ENCODE measurements at places on chromosomes 1 and 21. TPM values are rescaled to one million over a fixed set of nuclear protein-coding genes. Genes with fewer than 3 reads are reported as not detected.

- DNase-seq = no peak
Observed at GRCh38 chr1:27035344-27035743, 22.7 kb upstream of the TENT5B start.

GRCh38 chr1:17792421-17792820, 37.3 kb downstream of the ACTL8 start:
- DNase-seq = no peak

- DNase-seq = no peak
Observed at GRCh38 chr1:18618546-18619466, 11.8 kb upstream of the PAX7 start.

Gene RBM8A
- total RNA-seq = 153 TPM
